ENCODE measurements at places on chromosomes 12 and 14.

GRCh38 chr14:60183138-60183537 lies 17.9 kb upstream of the DHRS7 start:
- no peak for DNase-seq

- DNase-seq = no peak
Observed at GRCh38 chr14:60856111-60856510, 121.5 kb downstream of the MNAT1 start.

- no peak for DNase-seq
Observed at GRCh38 chr12:85157035-85157603, 121.0 kb downstream of the LRRIQ1 start.

DNA sequence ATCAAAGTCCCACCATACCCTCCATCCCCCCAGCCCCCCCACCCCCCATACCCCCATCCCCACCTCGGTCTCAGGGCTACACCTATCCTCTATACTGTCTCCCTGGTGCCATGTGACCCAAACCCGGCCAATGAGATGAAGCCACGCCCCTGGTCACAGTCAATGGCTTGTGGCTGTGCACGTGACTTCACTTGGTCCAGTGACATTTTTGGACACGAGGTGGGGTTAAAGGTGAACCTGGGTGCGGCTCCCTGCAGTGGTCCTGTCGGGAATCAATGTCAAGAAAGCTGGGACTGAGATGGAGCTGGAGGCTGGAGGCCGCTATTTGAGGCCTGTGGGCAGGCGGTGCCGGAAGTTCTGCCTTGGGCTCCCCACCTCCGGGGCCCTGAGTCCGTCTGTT lies 100.7 kb upstream of the MAP1LC3B2 start:
- DNase-seq = no peak

DNA sequence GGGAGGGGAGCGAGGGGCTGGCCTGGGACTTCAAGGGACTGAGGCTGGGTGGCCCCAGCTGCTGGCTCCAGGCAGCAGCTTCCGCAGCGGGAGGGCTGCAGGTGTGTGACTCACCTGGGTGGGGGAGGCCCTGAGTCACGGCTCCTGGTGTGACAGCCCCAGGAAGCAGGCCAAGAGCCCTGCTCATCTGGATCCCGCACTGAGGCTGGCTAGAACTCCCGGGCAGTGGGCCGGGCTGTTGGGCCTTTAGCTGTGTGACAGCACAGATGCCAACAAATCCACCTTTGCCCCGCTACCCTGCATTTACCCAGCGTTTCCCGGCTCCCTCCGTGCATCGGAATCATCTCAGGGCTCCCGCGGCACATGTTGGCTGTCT lies 180.0 kb upstream of the PRMT8 start:
- no peak for DNase-seq

DNA sequence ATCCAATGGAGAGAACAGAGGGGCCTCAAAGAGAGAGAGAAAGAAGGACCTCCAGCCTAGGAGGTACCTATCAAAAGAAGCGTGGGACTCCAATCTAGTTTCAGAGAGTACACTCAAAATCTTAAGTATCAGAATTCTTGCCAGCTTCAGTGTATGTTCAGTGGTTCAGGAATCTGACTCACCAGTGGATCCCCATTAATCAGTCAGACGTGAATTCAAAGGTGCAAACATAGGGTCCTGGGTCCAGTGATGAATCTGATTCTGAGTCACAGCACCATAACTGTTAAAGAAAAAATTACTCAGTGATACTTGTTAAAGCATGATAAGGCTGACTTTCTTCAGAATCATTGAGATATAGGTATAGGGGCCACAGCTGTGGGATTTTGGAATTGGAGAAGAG lies 33.2 kb downstream of the ETNK1 start:
- peak; percentile 69 for DNase-seq

- DNase-seq = no peak
Observed at GRCh38 chr12:118357257-118358007, 15.3 kb downstream of the TAOK3 start.

- DNase-seq = peak; percentile 6
Observed at GRCh38 chr12:79858518-79858917, 76.4 kb downstream of the PPP1R12A start.

DNA sequence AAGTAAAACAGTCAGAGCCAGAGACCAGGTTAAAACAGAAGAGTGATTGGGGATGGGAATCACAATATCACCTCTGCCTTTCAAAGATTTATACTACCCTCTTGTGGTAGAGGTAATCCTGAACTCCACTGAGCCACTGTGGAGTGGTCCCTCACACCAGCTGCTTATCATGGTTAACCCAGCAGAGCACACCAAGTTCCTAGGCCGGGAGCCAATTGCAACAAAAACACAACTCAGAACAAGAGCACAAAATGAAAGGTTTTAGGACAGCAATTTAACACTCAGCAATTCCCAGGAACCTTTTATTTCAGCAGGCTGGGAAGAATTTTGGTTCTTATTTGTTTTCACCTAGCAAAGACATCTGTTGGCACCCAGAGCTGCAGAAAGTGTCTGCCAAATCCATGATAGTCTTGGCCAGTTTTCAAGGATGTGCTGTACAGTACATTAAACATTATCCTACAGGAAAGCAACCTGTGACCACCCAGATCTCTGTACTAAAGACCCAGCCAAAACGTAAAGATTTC lies 220.5 kb upstream of the ATXN7L3B start:
- DNase-seq = no peak

DNA sequence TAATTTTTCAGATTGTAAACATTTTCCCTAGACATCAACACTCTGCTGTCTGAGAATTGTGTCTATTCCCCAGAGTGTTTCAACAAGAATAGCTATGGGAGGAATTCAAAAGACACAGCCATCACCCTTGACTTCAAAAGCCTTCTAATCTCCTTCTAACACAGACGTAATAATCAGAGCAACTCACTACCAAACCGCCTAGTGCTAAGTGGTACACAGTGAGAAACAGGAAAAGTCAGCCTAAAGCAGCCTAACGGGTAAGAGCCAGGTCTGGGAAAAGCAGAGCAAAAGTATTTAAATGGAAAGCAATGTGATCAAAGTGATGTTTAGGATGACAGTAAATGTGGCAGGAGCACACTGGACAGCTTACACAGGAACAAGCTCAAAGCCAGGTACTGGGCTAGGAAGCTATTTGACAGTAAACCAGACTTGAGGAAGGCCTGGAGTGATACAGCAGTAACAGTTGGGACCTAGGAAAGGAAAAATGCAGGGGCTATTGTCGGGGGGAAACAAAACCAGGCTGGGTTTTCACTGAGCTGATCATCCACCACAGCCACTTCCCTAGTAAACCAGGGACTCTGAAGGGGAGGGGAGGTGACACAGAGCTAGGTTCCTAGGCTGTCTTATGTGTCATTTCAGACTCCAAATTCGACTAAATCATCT lies 29.4 kb downstream of the CORO1C start:
- no peak for DNase-seq

DNA sequence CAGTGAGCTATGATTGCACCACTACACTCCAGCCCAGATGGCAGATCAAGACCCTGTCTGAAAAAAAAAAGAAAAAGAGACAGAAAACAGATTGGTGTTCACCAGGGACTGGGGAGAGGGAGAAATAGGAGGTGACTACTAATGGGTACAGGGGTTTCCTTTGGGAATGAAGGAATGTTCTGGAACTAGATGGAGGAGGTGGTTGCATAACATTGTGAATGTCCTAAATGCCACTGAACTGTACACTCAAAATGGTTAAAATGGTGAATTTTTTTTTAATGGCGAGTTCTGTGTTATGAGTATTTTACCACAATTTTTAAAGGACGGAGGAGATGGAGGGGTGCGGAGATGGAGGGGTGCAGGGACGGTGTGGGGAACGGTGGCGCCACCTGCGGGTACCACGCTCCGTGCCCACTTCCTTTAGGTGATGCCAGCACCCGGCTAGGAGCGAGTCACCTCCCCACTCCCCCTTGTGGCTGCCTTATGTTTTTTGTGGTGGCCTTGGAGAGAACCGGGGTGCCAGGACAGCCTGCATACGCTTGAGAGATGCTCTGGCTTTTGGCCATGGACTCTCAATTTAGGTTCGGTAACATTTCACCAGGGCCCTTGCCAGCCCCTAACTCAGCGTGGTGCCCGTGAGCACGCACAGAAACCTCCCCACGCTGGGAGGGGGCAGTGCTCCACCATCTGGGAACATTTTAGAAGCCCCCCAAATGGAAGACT lies 16.1 kb downstream of the UBC start:
- DNase-seq = no peak

DNA sequence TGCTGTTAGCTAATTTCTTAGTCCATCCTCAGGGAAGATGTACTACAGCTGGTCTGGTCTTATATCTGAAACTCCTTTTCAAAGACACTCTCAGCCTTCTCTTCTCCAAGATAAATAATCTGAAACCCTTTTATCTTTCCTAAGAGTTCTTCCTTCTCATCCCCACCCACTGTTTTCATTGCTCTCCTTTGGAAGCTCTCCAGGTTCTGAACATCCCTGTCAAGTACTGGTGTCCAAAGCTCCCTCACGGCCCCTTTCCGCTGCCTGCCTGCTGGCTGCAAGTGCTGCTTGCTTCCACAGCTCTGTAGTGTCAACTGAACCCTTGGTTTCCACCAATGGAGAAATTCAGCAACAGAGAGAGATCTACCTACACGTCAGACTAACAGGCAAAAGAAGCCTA lies 6.6 kb upstream of the SLC6A13 start:
- no peak for DNase-seq

DNA sequence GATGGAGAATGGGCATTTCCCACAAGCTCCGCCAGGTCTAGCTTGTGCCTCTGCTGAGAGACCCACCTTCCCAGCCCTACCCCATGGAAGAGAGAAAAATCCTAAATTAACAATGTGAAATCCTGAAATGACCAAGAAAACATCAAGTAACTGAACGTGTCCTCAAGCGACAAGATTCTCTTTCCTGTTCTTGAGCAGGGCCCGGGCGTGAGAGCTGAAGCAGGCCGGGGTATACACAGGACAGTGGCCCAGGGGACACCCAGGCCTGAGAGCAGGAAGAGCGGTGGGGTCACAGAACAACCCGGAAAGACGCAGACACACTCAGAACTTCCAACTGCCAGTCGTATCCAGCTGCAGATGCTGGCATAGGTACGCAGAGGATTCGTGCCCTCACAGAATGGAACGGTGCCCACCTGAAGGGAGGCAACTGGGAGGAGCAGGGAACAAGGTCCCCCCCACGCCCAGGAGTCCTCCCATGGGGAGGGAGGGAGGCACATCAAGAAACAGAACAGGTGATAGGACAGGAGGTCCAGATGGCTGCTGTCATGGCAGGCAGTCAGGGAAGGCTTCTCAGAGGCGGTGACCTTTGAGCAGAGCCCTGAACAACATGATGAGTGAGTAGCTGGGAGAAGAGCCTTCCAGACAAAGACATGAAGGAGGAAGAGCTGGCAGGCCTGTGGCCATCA lies 9.1 kb downstream of the RIMBP2 start:
- DNase-seq = no peak

DNA sequence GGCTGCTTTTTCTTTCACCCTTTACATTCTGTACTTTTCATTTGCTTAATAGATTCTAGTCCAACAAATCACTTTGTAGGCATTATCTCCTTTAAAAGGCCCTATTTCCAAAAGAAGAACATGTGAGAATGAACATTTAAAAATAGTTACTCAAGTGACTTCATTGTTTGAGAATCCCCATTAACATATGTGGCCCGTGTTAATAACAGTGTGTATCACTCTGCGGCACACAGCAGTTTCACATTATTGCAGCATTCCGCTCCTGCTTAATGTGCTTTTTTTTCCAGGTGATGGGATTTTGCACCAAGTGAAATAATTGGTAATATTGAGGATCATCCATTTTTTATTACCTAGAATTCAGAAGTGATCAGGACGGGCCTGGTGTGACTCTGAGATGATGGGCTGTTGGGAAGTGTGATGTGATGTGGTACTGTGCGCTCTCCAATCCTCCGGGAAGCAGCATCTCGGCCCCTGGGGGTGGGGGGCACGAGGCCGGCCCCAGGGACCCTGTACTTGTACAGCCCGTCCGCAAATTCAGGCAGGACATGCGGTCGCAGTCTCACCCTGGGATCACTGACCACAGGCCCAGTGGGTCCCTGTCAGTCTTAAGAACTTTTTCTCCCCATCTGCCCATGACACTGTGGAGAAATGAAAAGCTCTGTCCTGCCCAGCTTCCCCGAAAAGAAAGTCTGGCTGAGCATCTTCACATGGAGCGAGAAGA lies 32.9 kb downstream of the SLC15A4 start:
- no peak for DNase-seq

DNA sequence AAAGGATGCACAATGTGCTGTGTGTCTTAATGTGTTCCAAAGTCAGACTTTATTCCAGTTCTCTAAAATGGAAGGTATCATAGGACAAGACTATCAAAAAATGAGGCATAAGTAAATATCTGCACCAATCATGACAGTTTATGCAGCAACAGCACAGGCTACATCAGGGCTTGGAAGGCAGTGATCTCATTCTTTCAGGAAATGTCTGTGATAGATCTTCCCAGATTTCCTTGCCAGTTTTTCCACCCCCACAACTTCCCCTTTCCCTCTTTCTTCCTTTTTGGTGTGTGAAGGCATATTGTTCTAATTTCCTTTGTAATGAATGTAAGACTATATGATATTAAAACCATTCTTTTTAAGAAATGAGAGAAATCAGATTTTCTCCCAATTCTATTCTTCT lies 326.7 kb downstream of the ATP23 start:
- DNase-seq = peak; percentile 4

- no peak for DNase-seq
Observed at GRCh38 chr12:52407918-52408317, 1.8 kb upstream of the KRT82 start.

DNA sequence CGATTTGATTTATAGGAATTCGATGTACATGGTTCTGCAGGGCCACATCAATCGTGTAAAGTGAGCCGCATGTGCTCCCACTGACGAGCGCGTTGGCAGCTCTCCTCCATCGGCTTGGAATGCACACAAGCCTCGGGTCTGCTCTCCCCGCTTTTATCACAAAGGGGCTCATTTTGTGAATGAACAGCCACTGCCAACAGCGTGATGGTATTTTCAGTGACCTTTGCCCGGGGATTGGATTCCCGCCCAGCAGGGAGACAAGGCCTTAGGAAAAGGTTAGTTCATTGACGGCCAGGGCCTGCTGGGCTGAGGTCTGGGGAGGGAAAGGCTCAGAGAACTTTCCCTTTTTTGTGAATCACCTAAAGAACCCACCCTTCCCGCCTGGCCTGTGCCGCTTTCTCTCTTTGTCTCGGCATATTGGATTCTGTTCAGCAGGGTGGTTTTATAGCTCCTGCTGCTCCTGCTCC lies 232.1 kb downstream of the MSRB3 start:
- DNase-seq = no peak

GRCh38 chr12:5589054-5589453 lies 157.1 kb downstream of the NTF3 start:
- no peak for DNase-seq

DNA sequence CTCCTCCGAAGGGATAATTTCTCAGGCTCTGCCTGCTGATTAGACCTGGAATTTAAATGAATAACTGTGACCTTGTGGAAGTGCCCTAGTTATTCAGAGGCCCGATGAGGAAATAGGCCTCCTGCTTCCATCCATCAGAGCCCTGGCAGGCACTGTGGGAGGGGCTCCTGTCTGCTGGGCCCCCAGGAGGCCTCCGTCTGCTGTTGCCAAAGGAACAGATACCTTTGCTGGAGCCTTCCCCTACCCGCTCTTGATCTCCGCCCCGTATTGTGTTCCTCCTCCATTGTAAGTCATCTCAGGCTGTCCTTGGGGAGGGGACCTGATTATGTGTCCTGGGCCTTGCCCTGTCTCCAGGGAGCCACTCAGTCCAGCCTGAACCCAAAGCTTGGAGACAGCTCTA lies 112.3 kb downstream of the NRXN3 start:
- no peak for DNase-seq

GRCh38 chr12:128445415-128446127 lies 178.6 kb downstream of the TMEM132C start:
- DNase-seq = no peak
